Cortex of kidney (tissue), 1 donor: ENCODE measurements at places on chromosomes 2 and 18.

DNA sequence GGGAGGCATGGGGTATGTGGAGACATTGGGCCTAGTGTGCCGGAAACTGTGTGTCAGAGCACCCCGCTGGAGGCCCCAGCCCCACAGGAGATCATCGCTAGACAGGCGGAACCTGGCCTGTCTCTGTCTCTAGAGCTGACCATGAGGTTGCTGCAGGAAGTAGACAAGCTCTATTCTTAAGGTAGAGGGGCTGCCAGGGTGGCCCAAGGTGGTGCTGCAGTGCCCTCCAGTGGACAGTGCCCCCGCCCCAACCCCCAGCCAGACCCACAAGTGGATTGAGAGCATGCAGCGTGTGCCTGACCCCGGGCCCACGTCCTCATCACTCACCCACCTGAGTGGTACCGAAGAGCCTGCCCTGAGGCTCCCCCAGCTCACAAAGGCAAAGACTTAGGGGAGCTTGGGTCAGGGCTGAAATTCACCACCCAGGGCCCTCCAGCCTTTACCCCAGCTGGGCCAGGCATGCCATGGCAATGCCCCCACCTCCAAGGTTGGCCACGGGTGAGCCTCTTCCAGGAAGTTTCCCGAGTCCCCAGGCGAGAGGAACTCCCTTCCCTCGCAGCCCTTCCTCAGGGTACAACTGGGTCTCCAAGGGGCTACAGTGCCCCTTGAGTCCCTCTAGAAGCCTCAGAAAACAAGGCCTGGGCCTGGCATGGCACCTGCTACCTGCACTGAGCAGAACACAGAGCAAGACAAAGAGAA is 155.0 kb downstream of the TTC32 start:
- no peak for DNase-seq

- DNase-seq = no peak
Measured at GRCh38 chr18:8911408-8912340, 190.8 kb upstream of the NDUFV2 start.

- DNase-seq = no peak
Measured at GRCh38 chr2:114762986-114763385, 320.5 kb downstream of the DPP10 start.

GRCh38 chr18:39675906-39676305 is 2110.3 kb upstream of the CELF4 start:
- DNase-seq = no peak

- no peak for DNase-seq
Measured at GRCh38 chr2:234393354-234393753, 103.5 kb downstream of the ARL4C start.

- no peak for DNase-seq
Measured at GRCh38 chr18:50013363-50014138, 181.4 kb downstream of the MYO5B start.

GRCh38 chr2:37575780-37576179 is 95.7 kb downstream of the CDC42EP3 start:
- DNase-seq = no peak

DNA sequence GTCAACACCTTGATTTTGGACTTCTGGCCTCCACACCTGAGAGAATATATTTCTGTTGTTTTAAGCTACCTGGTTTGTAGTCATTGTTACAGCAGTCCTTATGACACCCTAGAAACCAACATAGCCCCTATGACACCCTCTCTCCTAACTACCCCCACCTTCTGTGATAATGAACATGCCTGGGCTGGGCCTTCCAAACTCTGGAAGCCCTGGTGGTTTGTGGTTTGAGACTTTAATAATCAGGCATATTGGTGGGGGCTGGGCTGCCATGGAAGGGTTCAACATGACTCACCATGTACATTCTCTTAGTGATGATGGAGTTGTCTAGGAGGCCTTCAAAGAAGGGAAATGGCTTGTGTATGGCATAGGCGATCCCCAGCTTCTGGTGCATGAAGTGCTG is 3.3 kb downstream of the SP110 start:
- DNase-seq = no peak

- DNase-seq = no peak
Measured at GRCh38 chr2:61220768-61221167, 58.8 kb downstream of the C2orf74 start.

- DNase-seq = no peak
Measured at GRCh38 chr2:112625474-112626114, 20.1 kb upstream of the SLC20A1 start.

- DNase-seq = no peak
Measured at GRCh38 chr2:1738163-1738562, 6.2 kb downstream of the PXDN start.

- DNase-seq = no peak
Measured at GRCh38 chr2:54652540-54652939, 70.9 kb upstream of the EML6 start.

GRCh38 chr18:79926306-79926705 is 25.1 kb downstream of the SLC66A2 start:
- DNase-seq = no peak

DNA sequence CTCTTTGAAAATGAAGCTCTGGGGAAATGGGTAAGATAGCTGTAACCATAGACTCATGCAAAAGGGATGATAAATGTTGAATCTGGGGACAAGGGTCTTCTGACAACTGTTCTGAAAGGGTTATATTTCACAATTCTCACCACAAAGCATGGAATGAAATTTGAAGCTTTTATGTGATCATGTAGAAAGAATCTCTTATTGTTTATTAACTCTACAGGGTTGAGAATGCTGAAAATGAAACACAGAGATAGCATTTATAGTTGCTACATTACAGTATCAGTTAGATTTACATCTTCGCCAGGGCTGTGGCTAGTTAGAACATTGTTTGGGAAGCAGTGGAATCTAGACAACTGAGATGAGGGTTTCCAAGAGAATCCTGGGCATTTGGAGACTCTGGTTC is 97.4 kb upstream of the LHCGR start:
- DNase-seq = no peak
